ENCODE measurements at places on chromosomes 6 and 20.

DNA sequence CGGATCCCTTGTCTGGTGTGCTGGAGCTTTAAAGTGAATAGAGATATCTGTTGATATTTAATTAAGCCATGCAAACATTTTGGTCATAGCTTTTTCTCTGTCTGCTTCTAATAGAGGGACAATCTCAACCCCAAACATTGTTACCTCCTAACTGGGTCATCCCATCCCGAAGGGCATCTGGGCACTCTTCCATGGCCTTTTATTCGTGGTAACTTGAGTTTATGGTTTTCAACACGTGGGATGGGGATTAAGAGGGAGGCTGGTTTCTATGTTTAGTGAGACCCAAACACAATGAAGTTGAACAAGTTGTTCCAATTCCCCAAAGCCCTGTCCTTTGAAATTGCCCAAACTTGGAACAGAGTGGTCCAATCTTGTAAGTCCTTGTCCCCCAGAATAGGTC is 1.4 kb upstream of the ENPP5 start:
- no peak for DNase-seq

DNA sequence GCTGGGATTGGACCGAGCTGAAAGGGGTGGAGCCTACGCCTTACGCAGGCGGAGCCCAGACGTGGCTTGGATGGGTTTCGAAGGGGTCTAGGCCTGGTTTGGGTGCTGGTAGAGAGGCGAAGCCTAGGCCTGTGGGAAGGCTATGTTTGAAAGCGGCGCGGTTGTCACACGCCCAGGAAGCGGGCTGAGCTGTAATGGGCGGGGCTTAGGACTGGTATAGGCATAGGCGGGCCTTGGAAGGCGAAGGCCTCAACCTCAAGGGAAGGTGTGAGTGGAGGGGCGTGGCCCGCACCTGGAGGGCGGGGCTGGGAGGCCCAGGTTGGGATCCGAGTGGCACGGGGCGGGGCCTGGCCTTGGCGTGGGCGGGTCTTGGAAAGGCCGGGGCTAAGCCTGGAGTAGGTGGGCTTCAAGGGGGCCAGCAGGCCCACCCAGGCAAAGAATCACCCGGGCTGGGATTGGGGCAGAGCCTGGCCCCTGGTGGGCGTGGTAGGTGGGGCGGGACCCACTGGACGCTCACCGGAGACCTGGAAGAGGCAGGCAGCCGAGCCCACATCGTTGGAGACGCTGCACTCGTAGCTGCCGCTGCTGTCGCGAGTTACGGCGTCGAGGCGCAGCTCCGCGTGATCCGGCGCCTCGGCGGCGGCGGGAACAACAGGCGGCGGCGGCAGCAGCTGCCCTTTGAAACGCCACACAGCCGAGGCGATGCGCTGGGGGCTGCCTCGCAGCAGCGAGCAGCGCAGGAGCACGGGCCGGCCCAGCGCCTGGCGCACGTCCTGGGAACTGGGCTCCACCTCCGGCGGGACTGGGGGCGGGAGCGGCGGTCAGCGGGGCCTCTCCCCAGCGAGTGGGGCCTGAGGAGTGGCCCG is 49.0 kb downstream of the MDGA1 start:
- DNase-seq, result no peak

- no peak for DNase-seq
Observed at GRCh38 chr6:9921366-9921765, 493.5 kb downstream of the TFAP2A start.

DNA sequence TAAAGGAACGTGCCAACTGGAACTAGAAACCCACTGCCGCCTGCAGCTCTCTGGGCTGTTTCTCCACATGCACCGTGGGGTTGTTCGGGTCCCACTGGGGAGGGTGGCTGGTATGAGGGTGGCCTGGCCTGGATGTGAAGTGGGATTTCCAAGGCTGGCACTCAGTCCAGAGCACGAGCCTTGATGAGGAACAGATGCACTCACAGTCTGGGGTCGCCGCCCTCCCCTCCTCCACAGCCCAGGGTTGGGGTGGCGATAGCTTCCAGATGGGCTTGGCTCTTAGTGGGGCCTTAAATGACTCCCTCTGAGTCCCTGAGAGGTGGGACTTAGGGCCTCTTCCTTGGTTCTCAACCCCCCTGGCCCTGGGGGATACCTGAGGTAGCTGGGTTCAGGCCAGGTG is 30.7 kb upstream of the ANGPT4 start:
- DNase-seq, result no peak

- peak; percentile 67 for DNase-seq
Observed at GRCh38 chr20:31698803-31699718, 23.6 kb downstream of the BCL2L1 start.

DNA sequence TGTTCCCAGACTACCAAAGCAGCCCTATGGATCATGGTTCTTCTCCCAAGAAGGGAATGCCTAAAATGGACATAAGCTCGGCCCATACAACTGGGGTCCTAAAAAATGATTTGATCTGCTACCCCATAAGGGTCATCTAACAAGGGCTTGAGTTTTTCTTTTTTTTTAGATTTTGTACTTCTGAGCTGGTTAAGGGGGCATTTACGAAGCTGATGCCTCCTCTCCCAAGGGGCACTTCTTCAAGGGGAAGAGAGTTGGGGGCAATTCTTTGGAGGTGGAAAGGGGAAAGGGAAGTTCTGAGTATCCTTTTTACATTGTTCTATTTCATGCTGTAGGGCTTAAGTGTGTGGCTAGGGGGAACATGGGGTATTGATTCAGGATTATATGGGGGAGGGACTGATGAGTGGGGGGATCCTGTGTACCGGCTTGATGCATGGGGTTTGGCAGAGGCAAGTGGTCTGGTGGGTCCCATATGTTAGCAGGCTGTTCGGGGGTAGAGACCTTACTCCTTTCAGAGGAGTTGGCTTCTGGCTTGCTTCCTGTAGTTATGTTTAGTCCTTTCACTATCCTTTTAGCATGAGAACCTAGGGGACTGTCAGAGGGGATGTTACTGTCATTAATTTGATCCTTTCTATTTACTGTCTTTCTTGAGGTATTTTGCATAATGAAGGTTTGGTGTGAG is 8.1 kb upstream of the ZNFX1 start:
- no peak for DNase-seq

DNA sequence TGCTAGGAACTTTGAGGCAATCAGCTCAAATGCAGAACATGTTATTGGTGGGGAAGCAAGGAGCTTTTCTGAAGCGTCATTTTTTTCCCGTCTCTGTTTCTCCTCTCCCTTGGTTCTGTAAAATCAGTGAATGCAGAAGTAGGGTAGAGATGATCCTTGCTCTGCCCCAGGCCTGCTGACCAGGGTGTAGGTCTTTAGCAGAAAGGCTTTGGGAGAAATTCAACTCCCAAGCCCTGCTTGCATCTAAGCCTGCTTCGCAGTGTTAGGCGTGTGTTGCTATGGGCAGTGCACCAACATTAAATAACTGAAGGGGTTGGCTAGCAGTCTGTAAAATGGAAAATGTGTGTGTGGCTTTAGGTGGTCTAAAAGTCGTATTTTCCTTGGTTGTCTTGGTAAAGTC is 45.9 kb downstream of the SASH1 start:
- DNase-seq, result no peak

GRCh38 chr6:431504-431903 is 40.0 kb downstream of the IRF4 start:
- DNase-seq, result no peak

DNA sequence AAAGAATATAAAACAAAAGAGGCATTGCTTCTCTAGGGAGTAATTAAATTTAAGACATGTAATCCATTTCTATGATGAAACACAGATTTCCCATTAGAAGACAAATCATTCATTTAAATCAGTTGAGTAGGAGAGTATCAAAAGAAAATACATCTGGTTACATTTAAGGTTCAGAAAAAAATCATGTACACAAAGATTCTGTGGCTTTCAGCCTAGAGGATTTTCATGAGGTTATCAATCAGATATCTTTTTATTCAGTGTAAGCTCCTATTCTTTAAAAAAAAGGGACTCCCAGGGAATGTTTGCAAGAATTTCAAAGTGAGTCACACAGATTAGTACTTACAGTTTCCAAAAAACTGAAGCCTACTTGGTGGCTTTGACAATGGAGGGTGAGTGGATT is 24.9 kb downstream of the COL21A1 start:
- DNase-seq, result no peak

DNA sequence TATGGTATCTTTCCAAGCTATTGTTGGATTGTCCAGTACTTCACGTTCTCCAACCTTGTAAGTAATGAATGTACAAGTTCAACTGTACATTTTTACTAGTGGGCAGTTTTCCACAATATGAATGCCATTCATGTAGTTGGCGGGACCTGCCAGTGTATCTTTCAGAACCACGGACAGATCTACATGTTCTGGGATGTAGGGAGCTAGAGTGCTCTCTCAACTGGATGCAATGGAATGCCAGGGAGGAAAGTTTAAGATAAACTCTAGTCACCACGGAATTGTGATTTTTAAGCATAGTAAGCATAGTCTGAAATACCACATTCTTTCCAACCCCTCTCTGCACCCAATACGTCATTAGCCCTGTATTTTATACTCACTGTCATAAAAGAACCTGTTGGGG is 21.5 kb upstream of the HLA-C start:
- no peak for DNase-seq

- no peak for DNase-seq
Observed at GRCh38 chr6:92763274-92763584, 656.1 kb downstream of the EPHA7 start.

GRCh38 chr6:92507552-92507951 is 911.8 kb downstream of the EPHA7 start:
- no peak for DNase-seq

- DNase-seq, result no peak
Observed at GRCh38 chr6:26223228-26223627, 136.0 kb downstream of the HFE start.

DNA sequence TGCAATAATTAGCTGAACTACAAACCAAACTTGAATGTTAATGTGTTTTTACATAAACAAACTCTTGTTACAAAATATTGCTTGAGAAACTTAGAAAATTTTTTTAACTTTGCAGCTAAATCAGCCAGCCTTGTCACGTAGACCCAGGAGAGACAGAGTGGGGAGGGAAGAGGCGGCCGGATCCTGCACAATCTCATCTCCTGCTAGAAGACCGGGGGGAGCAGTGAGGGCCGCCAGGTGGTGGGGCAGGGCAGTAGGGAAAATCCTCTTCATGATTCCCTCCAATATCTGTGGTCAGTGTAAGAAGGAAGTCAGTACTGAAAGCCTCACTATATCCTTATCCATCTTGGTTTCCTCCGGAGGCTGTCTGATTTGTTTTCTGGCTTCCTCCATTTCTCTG is 193.3 kb downstream of the PACRG start:
- no peak for DNase-seq

GRCh38 chr20:19937651-19938420 is 79.3 kb upstream of the NAA20 start:
- no peak for DNase-seq

- no peak for DNase-seq
Observed at GRCh38 chr6:122352981-122353664, 46.3 kb upstream of the HSF2 start.

GRCh38 chr20:15716256-15716655 is 857.0 kb downstream of the KIF16B start:
- no peak for DNase-seq

DNA sequence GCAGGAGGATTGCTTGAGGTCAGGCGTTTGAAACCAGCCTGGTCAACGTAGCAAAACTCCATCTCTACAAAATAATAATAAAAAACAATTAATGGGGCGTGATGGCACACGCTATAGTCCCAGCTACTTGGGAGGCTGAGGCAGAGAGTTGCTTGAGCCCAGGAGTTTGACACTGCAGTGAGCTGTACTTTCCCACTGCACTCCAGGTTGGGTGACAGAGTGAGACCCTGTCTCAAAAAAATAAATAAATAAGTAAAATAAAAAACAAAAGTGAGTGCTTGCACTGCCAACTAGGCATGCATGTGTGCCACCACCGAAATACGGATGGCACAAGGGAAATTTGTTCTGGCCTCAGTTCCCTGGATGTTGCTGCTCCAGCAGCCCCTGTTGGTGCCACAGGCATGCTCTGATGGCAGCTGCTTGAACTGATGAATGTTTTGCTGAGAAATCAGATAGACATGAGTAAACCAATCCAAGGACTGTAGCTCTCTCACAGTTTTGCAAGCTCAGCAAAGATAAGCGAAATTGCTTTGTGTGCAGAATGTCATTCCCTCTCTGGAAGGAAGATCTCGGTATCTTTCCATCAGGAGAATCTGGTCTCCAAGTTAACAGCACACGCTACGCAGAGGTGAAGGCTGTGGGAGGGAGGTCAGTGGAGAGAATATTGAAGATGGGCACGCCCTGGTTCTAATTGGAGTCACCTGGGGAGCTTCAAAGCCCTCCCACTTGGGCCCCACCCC is 188.0 kb upstream of the SLC24A3 start:
- no peak for DNase-seq

- no peak for DNase-seq
Observed at GRCh38 chr6:23499549-23499948, 626.5 kb upstream of the NRSN1 start.

DNA sequence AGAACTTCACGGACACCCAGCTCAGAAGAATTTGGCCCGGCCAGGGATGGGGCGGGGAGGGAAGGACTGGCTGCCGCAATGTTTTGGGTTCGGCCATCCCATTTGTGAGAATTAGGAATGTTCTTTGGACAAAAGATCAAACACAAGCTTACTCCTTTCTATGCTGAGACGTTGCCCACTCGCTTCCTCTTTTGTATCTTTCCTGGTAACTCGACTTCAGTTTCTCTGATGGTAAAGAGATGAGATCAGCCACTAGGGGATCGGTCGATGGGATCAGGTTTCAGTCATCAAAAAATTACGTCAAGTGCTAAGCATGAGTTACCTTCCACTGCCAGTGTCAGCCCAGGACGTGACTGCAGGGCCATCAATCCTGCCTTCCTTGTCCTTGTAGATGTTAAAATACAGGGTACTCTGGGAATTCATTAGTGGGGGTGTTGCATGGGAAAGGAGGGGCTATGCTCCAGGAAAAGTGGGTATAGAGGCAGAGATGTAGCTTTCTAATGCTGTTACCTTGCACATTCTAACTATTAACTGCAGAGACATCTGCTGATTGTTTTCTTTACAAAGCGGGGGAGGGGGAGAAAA is 190.2 kb downstream of the TSHZ2 start:
- DNase-seq, result no peak

GRCh38 chr6:167401525-167402194 is 76.8 kb downstream of the TTLL2 start:
- no peak for DNase-seq

DNA sequence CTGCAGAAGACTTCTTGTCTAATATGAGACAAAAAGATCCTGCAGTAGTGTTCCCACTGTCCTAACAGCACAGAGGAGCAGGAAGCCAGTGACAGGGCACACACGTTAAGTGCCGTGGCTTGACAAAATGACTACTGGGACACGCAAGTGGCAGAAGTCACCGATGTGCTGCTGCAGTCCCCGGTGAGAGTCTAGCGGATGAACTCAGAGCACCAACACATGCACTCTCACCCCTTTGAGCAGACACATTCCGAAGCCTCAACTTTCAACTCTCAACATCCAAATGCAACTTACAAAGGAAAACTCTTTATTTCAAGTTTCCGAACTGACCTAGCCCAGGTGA is 898 bp downstream of the LAMA4 start:
- DNase-seq, result no peak

DNA sequence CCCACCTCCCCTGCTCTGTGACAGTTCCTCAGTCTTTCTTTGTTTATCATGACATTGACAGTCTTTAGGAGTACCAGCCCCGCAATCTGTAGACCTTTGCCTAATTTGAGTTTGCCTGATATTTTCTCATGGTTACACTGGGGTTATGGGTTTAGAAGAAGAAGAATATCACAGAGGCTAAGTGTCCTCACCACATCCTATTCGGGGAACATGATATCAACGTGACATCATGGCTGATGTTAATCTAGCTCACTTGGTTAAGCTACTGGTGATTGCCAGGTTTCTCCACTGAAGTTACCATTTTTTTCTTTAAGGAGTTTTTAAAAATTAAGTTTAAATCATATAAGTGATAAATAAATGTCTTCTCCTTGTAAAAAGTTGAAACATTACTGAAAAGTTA is 127.5 kb downstream of the CEP57L1 start:
- DNase-seq, result no peak

GRCh38 chr6:84763886-84764331 is 489 bp downstream of the TBX18 start:
- DNase-seq, result no peak
